ENCODE measurements at places on chromosomes 1 and 21.

DNA sequence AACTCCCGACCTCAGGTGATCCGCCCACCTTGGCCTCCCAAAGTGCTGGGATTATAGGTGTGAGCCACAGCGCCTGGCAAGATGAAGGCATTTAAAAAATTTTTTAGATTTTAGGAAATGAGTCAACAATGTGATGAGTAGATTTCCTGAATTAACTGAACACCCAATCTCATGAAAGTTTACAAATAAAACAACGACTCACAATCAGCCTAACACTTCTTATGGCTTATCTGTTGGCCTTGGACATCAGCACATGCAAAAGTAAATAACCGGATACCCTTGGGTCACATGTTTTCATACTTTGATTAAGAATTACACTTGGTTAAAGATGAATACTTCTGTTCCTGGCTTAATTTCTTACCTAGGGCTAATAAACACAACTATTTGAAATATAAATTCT, 3.0 kb downstream of the GNG12 start:
- DNase-seq: no peak

DNA sequence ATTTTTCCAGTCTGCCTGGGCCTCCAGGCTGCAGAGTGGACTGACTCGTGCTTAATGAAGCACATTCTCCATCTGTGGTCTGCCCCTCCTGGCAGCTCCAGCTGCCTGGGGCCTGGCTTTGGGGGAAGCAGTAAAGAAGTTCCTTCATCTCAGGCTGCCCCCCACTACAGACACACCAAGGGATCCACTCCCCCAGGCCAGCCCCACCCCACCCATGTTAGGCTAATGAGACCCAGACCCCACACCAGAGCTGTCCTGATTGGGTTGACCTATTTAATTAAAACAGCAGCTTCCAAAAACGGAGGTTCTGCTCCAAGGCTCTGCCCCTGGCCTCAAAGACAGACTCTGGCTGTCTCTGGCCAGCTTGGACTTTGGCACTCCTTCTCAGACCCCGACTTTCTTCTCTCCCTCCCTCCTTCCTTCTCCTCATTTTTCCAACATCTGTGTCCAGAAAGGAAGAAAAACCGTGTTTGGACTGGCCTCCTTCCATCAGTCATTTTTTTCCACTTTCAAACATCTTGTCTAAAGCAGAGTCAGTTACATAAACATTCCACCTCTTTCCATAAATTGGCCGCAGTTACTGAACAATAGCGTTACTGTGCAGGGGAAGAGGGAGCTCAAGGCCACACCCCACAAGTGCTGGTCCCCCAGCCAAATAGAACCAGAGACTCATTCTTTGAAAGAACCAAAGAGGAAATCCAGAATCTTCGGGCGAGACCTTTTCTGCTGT, 29.7 kb downstream of the SERTAD4 start:
- no peak for DNase-seq

GRCh38 chr21:29323189-29323588, 24.5 kb downstream of the BACH1 start:
- no peak for DNase-seq

DNA sequence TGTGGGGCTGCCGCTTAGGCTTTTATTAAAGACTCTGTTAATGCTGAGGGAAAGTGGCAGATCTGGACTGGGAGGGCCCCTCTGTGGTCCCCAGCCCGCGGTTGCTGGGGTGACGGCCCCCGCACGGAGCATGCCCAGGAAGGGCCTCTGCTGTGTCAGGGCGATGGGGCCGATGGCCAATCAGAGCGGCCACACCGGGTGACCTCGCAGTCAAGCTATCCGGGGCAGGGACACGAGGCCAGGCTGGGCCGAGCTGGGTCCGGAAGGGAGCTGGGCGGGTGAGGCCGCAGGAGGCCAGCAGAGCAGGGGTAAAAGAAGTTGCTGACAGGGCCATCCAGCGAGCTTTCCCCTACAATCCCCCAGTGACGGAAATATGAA, 145.1 kb downstream of the CASZ1 start:
- DNase-seq: no peak

- DNase-seq: no peak
Measured at GRCh38 chr1:167997037-167997575, 60.2 kb upstream of the MPC2 start.

DNA sequence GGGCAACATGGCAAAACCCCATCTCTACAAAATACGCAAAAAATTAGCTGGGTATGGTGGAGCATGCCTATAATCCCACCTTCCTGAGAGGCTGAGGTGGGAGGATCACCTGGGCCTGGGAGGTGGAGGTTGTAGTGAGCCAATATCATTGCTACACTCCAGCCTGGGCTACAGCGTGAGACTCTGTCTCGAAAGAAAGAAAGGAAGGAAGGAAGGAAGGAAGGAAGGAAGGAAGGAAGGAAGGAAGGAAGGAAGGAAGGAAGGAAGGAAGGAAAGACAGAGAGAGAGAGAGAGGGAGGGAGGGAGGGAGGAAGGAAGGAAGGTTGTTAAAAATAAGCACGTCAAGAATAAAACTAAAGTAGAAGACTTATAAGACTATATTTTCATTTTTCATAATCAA, 17.0 kb upstream of the ATP1A1 start:
- no peak for DNase-seq

GRCh38 chr1:107188160-107188559, 47.3 kb downstream of the NTNG1 start:
- no peak for DNase-seq

DNA sequence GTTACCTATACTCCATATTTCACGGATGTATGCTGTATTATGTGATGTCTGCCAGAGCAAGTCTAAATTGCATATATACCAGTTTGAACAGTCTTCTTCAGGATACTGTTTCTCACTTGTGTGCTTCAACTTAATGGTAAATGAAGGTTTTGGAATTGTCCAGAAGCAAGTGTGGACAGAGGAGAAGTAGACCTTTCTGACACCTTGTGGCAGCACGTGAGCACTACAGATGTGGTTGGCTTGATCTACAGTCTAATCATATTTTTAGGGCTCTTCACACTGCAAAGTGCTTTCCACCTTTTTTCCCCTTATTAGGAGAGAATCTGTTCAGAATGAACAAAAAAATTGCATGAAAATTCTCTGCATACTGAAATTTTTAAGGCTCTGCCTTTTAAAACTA, 10.9 kb downstream of the MORC3 start:
- DNase-seq: peak; percentile 43

GRCh38 chr1:211589782-211590721, 11.1 kb upstream of the SLC30A1 start:
- peak; percentile 88 for DNase-seq

DNA sequence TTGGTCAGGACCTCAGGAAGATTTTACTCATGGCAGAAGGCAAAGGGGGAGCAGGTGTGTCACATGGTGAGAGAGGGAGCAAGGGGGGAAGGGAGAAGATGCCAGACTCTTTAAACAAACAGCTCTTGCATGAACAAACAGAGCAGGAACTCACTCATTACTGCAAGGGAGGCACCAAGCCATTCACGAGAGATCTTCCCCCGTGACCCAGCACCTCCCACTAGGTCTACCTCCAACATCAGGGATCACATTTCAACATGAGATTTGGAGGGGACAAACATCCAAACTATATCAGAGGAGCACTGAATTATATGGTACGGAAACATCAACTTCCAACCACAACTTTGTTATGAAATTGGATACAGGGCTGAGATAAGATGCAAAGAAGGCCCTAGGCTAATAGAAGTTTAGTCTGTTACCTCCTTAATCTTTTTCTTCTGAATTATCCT, 164.9 kb downstream of the ST6GALNAC3 start:
- DNase-seq: no peak

GRCh38 chr1:33050221-33051076, 13.8 kb upstream of the AK2 start:
- peak; percentile 93 for DNase-seq

DNA sequence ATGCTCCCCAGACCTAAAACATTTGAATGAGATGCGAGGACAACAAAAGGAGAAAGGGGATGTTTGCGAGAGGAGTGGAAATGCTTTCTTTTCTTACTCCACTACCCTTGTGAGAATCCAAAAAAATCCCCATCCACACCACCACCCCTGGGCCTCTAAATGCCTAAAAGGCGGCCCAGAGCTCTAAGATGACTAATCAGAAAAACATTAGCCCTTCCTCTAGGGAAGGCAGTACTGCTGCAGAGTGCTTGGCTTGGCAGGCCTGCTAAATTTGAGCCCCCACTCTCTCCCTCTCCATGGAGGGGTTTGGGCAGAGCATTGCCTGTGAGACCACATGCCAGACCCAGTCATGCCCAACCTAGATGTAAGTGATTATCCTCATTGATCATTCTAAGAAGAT, 347.9 kb downstream of the USH2A start:
- no peak for DNase-seq

GRCh38 chr1:180163041-180163440, 8.4 kb downstream of the QSOX1 start:
- DNase-seq: peak; percentile 62

GRCh38 chr1:164759979-164760469, 201.0 kb downstream of the PBX1 start:
- DNase-seq: no peak

GRCh38 chr1:179831852-179832699, 45.5 kb downstream of the TOR1AIP2 start:
- DNase-seq: no peak

DNA sequence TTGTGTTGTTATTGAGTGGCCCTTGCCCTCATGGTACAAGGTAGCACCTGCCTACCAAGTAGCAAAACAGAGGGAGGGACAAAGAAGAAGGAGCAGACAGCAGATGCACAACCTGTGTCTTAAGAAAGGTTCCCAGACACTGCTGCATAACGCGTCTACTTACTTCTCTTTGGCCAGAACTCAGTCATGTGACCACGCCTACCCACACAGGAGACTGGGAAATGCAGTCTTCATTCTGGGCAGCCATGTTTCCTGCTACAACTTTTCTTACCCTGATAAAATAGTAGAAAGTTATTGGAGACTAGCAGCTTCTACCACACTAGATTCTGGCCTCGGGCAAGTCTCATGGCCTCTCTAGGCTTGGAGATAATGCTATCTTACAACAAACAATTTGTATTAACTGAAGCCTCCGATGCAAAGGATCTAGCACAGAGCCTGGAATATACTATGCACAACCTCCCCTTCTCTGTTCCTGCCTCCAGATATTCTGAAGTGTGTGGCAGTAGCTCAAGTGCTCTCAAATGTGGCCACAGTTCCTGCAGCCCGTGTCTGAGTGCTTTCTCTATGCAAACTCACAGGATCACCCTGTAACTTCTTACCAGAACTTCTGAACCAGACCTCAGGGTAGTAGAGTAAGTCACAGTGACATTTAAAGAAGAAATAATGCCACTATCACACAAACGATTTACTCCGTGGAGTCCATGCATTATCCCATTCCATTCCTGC, 34.1 kb upstream of the BTG2 start:
- DNase-seq: peak; percentile 78

DNA sequence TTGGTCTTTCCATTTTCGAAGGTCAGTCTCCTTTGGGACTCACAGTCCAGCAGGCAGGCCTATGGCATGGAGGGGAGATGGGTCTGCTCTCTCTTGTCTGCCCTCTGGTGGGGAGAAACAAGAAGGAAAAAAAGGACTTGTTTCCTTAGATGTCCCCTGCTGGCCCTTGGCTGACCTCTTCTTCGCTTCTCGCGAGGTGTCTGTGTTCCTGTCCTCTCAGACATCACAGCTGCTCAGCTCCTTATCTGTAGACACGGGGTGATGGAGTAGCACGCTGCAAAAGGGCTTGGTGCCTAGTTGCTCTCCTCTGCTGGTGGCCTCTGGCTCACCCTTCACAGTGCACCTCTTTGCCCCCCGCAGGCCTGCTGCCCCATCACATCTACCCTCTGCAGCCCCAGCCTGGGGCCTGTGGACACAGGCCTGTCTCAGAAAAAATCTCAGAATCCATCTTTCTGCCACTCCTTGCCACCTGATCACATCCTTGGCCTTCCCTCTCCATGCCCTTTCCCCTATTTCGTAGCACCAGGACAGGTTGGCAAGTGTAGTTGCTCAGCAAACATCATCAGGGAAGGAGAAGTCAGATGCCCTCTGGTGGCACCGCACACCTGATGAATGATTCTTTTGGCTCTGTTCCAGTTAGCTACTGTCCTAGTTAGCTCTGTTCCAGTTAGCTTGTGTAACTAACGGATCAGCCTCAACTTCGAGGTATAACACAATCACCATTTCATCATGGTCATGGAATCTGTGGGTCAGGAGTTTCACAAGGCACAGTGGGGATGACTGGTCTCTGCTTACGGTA, 18.7 kb upstream of the AK2 start:
- peak; percentile 86 for DNase-seq

DNA sequence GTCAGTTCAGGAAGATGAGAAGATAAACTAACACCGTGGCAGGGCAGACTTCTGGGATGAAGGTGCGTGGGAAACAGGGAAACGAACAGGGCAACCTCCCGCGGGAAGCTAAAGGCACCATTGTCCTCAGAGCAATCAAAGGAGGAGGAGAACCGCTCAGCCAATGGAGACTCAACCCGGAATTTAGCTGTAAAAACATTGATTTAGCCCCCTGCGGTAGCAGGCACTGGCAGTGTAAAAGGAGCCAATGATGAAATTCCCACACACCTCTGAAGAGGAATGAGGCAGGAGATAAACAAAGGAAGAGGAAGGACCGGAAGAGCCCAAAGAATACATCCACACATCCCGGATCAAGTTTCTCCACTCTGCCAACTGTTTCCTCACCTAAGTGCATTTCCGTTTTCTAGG, 19.5 kb downstream of the HLCS start:
- DNase-seq: no peak

GRCh38 chr1:214621236-214621635, 18.2 kb downstream of the CENPF start:
- no peak for DNase-seq

- DNase-seq: peak; percentile 93
Measured at GRCh38 chr1:12604114-12604874, 13.7 kb downstream of the DHRS3 start.

- DNase-seq: no peak
Measured at GRCh38 chr1:88890131-88890530, 1.2 kb downstream of the GTF2B start.

DNA sequence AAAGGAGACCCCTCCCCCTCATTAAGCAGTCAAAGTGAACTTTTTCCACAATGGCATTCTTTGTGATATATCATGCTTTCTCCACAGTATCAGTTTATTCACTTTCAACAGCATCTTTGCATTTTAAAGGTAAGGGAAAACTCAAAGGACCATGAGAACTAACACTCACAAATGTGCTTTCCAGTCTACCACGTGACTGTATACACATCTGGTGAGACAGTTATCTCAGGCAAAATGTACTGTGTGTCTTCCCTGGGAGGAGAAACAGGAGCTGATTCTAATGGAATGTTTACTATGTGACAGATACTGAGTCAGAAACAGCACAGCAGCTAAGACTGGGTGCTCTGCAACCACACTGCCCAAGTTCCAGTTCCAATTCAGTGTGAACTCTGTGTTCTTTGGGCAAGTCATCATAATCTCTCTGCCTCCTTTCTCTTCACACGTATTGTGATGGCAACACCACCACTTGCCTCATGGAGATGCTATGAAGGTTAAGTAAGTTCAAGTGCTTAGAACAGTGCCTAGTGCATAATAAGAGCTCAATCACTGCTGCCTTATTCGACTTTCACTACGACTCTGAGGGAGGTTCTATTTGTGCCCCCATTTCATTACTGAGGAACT, 79.0 kb downstream of the SLC45A1 start:
- peak; percentile 72 for DNase-seq
